Stimulated activated CD4-positive, alpha-beta T cell treated with anti-CD3 and anti-CD28 coated beads, Interleukin-1b, Interleukin-23, amount 100 ng/mL, for 1 hour (primary cell): ENCODE measurements at places on chromosomes 16 and 17.

DNA sequence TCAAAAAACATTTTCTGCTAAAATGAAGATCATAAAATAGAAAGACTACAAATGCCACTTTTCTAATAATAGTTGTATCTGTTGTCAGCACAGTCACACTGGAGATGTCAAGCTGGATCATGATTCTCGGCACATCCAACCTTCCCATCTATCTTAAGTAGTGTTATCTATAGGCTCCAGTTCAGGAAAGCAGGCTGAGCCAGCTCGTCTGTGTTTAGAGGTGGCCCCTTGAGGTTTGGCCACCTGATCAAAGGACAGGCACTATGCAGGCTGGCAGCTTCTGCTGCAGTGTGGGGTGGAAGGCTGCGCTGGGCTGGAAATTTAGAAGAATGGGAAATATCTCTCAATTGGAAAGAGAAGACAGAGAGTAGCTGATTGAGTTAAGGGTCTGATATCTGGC, 32.4 kb downstream of the SMYD4 start:
- no peak for DNase-seq

DNA sequence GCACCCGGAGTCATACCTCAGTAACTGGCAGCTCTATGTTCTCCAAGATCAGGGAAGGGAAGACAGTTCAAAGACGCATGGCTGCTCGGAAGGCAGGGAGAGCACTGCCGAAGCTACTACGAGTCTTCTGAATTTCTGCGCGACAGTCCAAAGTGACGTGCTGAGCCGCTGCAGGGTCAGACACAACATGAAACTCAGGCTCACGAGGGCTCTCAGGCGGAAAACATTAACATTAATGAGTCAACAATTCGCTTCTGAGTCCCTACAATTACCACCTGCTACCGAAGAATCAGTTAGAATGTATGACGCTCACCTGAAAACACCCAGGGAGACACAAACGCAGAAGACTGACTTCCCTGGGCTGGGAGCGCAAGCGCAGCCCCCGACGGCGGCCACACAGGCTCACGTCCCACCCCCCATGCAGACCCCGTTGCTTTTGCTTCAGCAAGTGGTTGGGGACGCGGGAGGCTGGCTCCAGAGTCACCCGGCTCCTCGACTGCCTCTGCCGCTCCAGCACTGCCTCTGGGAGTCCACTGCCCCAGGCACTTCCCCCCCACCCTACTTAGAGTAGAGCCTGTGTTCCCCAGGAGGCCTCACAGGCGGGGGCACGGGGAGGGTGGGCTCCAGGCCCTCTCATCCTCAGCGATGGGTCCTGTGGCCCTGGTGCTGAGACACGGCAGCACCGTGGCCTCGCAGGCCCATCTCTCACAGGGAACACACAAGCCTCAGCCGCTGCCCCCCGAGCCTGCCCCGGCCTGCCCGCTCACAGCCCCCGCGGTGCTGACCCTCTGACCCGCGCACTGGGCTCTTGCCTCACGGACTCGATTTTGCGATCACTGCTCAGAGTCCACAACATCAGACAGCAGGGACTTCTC, 38.9 kb downstream of the LMF1 start:
- DNase-seq, result no peak

DNA sequence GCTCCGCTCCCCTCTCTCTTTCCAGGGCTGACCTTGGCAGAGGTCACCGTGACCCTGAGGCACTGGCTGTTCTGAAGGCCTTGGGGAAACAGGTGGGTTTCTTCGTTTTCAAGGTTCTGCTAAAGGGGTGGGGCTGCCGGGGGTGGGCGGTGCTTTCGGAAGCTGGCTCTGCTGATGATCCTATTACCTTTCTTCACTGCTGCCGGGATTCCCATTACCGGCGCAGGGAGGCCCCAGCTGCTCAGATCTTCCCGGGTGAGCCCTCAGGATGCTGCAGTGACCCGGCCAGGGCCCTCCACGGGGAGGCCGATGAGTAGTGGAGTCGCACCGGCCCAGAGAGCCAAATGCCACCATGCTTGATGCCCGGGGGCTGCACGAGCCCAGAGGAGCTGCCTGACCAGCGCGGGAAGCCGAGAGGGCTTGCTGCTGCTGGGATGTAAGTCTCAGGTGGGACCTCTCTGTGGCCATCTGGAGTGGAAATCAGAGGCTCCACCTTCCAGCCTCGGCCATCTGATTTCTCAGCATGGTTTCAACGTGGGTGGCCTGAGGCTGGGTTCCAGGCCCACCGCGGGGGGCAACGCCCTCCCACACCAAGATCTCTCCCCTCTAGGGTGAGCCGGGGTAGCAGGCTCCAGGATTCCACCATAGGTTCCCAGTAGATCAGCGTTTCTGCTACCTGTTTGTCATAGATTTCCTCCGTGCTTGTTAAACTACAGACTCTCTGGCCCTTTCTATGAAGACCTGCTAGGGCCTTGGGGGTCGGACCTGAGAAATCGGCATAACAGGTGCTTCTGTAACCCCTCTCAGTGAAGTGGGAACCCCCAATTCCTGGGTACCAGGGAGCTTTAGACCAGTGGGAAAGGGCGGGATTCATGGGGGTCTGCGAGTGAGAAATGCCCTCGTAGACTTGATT, 21.6 kb upstream of the ADCY7 start:
- no peak for DNase-seq

- DNase-seq, result no peak
Observed at GRCh38 chr17:69361156-69361555, 34.2 kb upstream of the ABCA5 start.

GRCh38 chr16:79597277-79598062, 3.1 kb downstream of the MAF start:
- no peak for DNase-seq

- DNase-seq, result no peak
Observed at GRCh38 chr16:90037276-90037675, 18.0 kb upstream of the DBNDD1 start.

DNA sequence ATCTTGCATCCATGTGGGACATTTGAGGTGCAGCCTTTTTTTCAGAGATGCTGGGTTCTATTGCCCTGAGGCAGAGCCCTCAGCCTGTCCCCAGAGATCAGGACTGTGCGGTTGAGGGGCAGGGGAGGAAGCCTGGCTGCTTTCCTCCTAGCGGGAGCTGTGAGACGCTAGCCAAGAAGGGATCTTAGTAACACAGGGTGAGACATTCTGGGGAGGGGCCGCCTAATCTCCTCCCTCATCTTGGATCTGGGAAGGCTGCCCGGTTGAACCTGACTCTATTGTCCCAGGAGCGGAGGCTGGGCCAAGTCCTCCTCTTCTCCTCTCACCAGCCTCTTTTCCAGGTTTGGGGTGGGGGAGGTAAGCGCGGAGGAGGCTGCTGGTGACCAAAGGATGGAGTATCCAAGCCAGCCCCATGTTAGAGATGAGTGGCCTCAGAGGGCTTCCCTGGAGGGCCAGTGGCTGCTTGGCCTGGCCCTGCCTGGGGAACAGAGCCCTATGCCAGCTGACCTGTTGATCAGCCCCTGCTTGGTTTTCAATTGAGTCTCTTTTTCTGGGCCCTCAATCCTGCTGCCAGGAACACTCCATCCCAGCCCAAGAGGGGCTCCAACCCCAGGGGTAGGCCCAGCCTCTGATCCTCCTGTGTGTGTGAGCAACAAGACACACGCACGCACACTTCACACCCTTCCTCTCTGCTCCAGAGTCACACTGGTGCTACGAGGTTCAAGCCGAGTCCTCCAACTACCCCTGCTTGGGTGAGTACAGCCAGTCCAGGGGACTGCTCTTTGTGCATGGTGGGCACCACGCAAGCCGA, 5.0 kb downstream of the CA4 start:
- DNase-seq, result no peak

- DNase-seq, result no peak
Observed at GRCh38 chr16:86732621-86733295, 154.4 kb downstream of the FOXL1 start.

DNA sequence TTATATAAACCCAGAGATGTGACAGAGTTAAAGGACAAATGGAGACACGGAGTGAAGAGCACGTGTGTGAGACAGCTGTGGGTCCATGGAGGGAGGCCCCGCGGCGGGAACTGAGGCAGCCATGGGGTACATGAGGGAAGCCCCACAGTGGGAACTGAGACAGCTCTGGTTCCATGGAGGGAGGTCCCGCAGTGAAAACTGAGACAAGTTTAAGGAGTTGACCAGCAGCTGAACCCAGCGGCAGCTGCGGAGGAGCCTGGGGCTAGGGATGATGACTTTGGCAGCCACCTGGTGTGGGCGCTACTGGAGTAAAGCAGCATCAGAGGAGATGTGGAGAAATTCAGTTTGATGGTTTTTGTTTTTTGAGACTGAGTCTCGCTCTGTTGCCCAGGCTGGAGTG, 185.1 kb downstream of the RPTOR start:
- no peak for DNase-seq

DNA sequence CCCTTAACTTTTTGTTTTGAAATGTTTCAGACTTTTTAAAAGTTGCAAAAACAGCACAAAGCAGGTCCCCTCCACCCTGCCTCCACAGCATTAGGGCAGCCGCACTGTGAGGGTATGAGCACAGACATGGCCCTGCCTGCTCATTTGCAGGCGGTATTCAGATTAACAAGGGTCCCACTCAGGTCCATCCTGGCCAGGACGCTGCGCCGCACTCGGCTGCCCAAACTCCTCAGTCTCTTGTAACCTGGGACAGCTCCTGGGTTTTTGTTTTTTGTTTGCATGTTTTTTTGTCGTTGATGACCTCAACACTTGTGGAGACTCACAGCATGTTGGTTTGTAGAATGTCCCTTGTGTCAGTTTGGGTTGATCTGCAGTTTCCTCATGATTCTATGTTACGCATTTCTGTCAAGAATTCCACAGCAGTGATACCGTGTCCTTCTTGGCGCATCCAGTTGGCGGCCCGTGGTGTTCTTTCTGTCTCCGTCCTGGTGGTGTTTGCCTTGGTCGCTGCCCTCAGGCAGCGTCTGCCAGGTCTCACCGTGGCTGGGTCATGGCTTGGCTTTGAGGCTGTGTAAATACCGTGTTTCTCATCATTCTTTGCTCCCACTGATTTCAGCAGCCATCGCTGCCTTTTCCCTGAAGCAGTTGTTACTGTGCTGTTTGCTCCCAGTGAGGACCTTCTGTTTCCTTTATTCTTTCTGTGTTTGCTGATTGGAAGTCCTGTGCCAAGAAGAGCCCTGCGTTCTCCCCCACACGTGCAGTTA, 18.5 kb downstream of the CRAMP1 start:
- DNase-seq, result no peak

GRCh38 chr17:33072421-33073161, 80.9 kb downstream of the SPACA3 start:
- no peak for DNase-seq

DNA sequence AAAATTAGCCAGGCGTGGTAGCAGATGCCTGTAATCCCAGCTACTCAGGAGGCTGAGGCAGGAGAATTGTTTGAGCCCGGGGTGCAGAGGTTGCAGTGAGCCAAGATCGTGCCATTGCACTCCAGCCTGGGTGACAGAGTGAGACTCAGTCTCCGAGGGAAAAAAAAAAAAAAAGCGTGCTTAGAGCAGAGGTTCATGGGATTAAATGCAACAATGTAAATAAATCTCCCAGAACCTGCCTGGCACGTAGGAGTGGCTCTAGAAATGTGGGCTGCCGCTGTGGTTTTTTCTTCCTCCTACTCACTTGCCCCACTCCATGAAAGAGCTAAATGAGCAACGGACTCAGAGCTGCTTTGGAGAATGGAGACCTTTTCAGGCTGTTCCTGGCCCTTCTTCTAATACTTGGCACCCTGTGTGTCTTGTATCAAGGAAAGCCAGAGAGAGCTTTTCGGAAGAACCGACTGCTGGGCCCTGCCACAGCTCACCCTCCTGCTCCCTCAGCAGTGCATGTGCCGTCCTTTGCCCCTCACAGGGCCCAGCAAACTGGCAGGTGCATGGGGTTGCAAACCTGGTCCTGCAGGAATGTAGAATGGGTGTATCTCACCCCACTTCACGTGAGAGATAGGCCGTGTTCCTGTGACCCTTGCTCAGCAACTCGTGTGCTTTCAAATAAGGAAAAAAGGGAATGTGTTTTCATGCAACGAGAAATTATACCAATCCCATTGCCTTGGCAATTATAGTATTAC, 52.0 kb downstream of the LDHD start:
- DNase-seq, result no peak

DNA sequence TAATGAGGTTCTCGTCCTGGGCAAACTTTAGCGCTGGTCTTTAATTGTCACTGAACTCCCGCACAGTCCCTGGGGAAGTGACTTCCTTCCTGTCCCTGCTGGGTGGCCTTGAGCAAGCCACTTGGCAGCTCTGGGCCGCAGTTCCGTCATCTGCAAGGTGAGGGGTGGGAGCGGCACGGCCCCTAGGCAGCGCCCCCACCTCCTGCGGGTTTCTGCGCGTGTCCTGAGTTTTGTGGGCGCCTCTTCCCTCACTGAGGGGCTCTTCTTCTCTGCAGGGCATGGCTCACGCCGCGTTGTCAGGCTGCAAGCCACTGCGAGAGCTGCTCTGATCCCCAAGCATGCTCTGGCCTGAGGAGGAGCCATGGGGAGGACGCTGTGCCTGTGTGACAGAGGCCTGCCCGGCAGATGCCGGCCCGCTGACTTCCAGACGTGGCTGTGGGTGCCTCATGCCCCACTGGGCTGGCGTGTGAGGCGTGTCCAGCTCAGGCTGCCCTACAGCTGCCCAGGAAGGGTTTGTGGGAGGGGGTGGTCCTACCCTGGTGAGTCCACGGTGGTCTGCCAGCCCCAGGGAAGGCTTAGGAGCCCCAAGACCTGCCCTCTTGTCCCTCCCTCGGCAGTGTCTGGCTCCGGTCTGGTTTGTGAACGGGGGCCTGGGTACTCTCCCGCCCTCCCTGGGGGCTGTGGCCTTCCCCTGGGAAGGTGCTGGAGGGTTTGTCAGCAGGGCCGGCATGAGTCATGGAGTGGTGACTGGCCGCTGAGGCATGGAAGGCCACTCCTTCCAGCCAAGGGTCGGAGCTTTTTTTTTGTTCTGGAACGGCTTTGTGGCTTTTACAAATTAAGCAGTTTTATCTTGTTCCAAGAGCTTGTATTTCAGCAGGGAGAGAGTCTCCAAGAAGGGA, 182.0 kb downstream of the SEC14L1 start:
- no peak for DNase-seq

DNA sequence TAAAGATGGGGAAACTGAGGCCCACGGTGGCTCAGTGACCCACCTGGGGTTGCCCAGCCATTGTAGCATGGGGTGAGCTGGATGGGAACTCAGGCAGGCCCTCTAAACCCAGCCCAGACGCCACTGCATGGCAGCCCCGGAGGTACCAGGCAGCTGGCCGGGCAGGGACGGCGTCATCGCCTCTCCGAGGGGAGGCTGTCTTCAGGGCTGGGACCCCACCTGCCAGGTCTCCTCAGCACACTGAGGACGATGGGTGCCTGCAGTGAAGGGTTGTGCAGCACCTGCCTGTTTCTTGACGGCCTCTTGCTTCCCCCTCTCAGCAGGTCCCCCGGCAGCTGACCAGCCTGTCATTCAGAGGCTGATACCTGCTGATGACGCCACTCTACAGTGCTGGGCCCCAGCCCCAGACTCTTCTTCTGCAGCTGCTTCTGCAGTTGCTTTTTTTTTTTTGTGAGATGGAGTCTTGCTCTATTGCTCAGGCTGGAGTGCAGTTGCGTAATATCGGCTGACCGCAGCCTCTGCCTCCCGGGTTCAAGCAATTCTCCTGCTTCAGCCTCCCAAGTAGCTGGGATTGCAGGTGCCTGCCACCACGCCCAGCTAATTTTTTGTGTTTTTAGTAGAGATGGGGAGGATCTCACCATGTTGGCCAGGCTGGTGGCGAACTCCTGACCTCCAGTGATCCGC, 24.7 kb downstream of the RNF213 start:
- DNase-seq, result no peak

GRCh38 chr17:9004132-9004960, 17.0 kb upstream of the NTN1 start:
- no peak for DNase-seq

- DNase-seq, result no peak
Observed at GRCh38 chr17:6162892-6163291, 92.7 kb downstream of the WSCD1 start.

GRCh38 chr16:64736857-64737256, 385.0 kb downstream of the CDH11 start:
- DNase-seq, result no peak
